ENCODE measurements at places on chromosomes 2 and 18.

DNA sequence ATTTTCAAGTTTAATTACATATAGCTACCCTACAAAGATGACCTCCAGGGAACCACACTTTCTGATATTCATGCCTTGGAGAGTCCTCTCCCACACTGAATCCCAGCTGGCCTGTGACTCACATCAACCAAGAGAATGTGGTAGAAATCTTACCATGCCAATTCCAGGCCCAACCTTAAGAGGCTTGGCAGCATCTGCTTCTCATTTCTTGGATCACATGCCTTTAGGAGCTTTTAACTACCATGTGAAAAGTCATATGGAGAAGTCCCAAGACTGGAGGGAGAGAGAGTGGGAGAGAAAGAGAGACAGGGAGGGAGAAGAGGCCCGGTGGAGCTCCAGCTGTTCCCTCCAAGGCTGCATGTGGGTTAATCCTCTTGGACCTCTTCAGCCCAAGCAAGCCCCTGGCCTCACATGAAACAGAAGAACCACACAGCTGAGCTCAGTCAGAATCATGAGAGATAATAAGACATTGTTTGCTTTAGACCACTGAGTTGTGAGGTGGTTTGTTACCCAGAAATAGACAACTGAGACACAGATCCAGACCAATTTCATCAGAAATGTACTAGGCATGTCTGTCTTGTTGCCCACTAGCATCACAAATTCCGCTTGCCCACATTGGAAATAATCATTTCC, 190.7 kb downstream of the MTCL1 start:
- DNase-seq = no peak

DNA sequence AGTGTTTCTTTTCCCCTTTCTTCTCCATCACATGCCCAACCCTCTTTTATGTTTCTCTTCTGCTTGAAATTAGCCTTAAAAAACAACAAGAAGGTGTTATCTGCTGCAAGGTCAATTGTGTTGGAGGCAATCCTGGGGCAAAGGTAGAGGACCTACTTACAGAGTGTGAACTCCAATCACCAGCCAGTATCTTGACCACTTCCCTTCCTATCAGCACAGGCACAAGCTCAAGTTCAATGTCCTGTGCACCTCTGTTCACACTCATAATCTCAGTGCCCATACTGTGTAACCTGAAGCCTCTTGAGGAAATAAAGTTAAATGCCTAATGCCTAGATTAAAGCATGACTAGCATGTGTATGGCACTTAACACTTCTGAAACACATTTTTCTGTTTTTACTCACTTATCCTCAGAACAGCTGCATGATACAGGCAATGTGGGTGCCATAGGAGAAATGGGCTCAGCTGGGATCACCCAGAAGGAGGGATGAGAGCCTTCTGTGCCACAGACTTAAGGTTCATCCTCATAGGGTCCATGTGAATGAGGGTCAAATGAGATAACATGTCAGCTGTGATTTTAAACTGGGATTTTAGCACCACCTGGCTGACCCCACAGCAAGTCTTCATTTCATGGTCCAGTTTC, 701.5 kb downstream of the BCL11A start:
- DNase-seq = no peak

- DNase-seq = no peak
Observed at GRCh38 chr2:217739741-217740140, 263.1 kb downstream of the TNS1 start.

DNA sequence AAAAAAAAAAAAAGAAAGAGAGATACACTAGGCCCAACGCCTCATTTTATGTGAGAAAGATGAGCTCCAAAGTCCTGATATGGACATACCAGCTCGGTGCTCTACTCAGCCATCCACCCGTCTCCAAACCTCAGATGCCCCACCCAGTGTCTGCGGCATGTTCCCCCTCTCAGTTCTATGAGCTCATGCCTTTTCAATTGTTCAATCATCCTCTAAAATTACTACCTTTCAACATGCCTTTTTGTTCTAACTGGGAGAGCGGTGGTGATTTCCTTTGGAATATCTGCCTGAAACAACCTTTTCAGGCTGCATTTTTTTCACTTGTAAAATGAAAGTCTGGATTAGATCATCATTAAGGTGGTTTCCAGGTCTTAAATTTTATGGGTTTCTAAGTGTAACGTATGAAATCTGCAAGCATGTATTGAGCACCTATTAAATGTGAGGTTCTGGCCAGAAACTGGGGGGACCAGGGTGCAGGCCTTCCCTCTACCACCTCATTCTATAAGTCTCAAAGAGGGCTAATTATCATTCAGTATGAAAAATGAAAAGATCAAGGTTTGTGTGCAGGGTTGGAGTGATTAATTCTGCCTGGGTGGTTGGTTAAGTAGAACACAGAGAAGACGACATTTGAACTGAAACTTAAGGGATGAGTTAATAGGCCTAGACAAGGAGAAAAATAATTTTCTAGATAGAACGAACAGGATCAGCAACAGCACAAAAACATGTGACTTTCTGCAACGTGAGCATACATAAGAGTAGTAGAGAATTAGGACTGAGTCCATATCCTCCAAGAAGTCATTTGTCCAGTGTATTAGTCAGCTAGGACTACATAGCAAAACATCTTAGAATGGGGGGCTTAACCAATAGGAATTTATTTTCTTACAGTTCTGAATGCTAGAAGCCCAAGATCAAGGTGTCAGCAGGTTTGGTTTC, 87.4 kb upstream of the GLS start:
- no peak for DNase-seq

DNA sequence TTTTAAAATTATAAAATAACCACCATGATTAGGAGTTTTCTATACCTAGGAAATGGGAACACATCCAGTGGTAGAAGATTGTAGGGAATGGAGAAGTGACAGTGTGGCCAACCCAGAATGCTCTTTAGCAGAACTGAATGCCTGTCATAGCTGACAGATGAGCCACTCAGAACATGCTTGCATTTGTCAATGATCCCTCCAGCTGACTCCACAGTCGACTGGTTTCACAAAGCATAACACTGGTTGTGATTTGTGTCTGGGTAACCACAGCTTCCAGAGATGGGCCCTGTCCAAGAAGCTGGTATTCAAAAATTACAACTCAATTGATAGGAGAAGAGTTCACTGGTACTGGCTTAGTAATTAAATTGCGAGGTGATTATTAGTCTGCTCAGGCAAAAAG, 9.0 kb upstream of the CTIF start:
- no peak for DNase-seq

GRCh38 chr2:128363934-128364361, 45.3 kb upstream of the HS6ST1 start:
- DNase-seq = no peak

- no peak for DNase-seq
Observed at GRCh38 chr2:206531996-206532543, 88.7 kb downstream of the ADAM23 start.

- DNase-seq = no peak
Observed at GRCh38 chr2:229610333-229610732, 104.0 kb downstream of the DNER start.

DNA sequence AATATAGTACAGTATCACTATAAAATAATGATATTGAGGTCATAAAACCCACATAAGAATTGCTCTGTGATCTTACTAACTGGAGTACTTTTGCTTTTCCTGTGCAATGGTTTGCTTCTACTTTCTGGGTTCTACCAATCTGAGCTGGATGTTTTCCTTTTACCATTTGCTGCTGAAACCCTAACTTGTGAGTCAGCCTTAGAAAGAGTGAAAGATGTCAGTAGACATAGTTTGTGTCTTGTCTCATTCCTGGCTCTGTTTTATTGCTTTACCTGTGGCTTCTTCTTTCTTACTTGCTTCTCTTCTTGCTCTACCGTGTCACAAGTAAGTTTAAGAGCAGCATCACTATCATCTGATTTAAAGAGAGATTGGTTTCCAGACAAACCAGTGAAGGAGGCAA, 61.0 kb downstream of the MBD2 start:
- DNase-seq = no peak

DNA sequence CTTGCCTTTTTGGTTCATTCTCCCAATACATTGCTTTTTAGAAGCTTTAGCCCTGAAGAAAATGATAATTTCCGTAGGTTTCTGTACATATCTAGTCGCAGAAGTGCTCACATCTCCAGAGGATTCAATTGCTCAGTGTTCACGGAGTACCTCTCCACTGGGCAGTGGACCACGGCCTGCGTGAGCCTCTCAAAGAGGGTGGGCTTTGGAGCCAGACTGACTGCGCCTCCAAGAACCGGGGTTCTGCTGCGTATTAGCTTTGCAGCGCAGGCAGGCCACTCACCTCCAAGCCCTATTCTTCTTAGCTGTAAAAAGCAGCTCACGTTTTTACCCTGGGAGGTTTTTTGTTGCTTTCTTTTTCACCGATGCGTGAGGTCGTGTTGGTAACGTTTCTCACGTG, 35.4 kb downstream of the NTSR2 start:
- DNase-seq = no peak

- no peak for DNase-seq
Observed at GRCh38 chr2:31110431-31110830, 27.8 kb downstream of the GALNT14 start.

- DNase-seq = no peak
Observed at GRCh38 chr2:239569401-239570090, 168.7 kb upstream of the HDAC4 start.

DNA sequence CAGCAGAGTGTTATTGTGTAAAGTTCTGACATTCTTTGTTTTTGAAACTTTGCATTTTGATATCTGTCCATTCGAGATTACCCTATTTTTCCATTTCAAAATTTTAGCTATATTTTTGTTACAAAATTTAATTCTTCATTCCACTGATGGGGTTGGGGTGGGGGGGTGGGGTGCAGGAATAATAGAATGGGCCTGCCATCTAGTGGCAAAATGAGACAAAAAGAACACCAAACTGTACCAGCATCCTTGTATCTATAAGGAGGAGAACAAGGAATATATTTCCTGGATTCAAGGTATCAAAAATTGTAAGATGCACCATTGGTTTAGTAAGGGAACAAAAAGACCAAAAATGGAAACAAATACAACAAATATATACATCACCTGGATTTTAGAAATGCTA, 27.9 kb upstream of the TTR start:
- no peak for DNase-seq

GRCh38 chr2:153163055-153163454, 315.5 kb downstream of the RPRM start:
- DNase-seq = peak; percentile 11

DNA sequence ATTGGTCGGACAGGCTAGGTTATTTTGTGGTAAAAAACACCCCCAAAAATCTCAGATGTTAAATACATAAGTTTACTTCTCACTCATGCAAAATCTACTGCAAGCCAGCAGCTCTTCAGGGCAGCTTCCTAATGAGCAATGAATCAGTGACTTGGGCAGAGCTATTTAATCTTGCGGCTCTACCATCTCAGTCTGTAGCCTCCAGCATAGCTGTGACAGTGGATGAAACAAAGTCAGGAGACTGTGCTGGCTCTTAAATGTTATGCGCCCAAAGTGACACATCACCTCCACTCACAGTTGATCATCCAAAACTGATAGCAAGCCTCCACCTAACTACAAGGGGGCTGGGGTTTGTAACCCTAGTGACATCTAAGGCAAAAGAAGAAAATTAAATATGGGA, 571.9 kb downstream of the METTL4 start:
- DNase-seq = no peak

GRCh38 chr2:219057709-219058540, 2.8 kb downstream of the IHH start:
- peak; percentile 37 for DNase-seq

DNA sequence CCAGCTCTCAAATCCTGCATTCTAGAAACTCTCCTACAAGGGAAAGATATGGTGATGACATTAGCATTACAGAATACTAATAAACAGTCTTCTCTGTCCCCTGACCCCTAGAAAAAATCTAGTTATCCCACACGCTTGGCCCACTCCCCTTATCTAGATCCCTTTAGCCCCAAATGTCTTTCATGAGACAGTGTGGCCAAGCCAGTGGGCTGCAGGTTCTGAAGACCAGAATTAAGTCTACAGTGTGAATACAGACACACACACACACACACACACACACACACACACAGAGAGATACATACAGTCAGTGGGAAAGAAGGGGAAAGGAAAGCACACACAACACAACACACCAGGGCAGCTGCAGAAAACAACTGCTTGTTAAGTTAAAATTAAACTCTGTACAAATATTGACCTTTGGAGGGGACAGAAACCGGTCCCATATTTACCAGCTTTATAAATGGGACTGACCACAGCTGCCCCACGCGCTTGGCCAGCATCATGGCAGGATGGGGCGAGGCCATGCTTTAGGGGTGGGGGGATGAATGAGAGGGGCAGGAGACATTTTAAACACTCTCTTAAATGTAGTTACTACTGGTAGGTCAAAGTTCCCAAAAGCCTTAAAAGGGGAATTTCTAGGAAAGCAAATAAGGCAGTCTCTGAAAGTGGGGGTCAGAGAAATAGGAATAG, 49.1 kb downstream of the NHEJ1 start:
- DNase-seq = no peak

DNA sequence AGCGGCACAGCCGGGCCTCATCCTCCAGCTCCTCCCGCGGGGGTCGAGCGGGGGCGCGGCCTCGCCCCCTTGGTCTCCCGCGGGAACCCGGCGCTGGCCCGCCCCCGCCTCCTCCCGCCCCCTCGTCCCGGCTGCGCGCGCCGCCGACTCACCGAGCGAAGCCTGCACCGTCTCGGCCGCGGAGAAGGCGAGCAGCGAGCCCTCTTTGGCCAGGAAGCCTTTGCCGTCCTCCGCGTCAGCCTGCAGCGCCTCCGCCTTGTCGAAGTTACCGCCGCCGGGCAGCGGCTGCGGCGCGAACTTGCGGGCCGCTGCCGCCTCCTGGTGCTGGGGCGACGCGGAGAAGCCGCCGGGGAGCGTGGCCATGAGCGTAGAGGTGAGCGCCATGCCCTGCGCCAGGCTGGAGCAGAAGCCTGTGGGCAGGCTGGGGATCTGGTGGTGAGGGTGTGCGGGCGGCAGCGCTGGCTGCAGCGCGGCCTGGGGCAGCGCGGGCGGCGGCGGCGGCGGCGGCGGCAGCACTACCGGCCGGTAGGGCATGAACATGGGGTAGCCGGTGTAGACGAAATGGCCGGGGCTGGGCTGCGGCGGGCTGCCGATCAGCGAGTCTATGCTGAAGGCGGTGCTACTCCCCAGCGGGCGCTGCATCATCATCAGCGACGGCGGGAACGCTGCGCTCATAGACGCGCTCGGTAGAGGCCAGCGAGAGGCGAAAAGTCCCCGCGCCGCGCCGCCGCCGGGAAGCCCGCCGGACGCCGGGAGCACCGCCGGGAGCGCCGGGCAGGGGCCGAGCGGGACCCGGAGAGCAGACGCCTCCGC, 683 bp downstream of the GBX2 start:
- no peak for DNase-seq

DNA sequence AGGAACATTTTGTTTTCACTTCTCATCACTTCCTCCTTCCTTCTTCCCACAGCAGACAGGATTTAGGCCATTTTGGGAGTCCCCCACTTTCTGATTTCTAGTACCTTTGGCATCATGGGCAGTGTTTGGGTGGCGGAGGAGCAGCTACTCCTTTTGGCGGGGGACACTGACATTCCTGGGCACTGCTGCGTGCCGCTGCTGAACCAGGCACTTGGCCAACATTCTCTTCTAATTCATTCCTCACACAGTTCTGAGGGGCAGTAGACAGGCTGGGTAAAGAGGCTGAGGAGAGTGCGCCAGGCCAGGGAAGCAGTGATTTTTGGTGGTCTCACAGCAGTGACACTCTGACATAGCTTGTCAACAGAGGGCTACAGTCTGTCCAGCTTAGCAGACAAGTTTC, 270.2 kb downstream of the LOXHD1 start:
- DNase-seq = no peak

- no peak for DNase-seq
Observed at GRCh38 chr18:74230922-74231714, 60.6 kb downstream of the CYB5A start.

- no peak for DNase-seq
Observed at GRCh38 chr2:155730804-155731203, 601.7 kb downstream of the NR4A2 start.

Data from NCI-H1417 treated with DMSO at 0.1 percent for 48 hours (cell line).